ENCODE measurements at places on chromosomes 2 and 18.

DNA sequence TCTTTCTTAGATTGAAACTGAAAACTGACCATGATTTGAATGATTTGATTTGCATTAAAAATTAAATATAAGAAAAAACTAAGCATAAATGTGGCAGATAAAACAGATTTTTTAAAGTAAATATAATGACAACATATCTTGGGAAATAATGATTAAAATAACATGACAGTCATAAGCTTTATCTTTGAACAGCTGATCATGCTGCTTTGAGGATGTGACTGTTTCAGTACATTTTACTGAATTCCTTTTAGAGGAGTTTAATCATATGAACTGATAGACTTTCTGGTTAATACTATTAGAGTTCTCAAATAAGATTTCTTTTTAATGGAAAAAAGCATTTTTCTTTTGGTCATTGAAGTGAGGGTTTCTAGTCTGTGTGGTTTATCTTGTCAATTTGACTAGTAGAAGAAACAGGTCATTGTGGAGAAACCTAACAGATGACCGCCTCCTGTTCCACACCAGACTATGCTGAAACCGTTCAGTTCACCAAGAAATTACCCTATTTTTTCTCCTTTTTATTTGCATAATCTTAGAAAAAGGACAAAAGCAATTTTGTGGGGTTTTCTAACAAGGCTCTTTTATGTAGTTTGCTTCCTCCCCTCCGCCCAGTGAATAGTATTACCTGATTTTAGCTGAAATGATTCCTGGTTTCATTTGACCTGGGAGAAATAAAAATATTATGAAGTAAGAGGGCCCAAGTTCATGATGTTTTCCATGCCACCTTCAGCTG lies 262.1 kb downstream of the PTGR3 start:
- no peak for DNase-seq

- no peak for DNase-seq
Observed at GRCh38 chr2:165645930-165646831, 147.9 kb downstream of the GALNT3 start.

GRCh38 chr2:42086500-42086953 lies 38.7 kb downstream of the PKDCC start:
- peak; percentile 23 for DNase-seq

- DNase-seq: no peak
Observed at GRCh38 chr2:13950761-13951160, 681.8 kb upstream of the LRATD1 start.

DNA sequence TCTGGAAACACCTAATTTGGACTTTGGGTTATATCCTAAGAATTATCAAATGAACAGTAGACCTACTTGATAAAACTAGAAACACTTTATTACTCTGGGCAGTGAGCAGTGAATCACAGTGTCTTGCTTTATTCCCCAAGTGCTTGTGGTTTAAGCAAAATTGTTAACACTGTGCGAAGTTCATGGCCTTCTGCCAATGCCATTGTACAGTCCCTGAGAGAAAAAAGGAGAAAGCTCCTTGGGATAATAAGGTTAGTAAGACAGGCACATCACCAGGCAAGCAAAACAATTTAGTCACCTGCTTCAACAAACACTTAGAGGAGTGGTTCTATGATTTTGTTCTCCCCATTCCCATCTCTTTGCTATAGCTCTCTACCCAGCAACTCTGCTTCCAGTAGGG lies 39.8 kb downstream of the ADCYAP1 start:
- DNase-seq: no peak

DNA sequence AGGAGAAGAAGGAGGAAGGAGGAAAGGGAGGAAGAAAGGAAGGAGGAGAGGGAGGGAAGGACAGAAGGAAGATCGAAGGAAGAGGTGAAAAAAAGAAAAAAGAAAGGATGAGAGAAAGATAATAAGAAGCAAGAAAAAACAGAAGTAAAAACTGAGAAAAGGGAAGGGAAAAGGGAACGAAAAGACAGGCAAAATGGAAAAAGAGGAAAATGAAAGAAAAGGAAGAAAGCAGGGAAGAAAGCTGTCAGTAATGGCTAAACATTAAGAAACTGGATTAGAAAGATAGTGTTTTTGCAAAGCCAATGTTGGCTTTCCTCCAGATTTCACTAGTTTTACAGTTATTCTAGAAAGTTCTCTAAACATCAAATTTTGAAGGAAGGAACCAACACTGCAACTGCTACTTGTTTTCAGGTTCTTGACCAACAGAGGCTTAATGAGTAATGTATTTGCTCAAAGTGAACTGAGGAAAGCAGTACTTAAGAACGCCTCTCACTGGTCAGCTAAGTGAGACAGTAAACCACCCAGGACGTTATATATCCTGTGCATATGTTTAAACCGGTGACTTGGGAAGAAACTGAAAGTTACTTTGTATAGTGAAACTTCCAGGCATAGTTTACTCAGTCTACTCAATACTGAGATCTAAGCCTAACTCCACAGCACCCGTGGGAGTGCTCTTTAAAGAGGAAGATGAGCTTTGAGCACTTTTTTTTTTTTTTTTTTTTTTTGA lies 286.2 kb upstream of the TRIB2 start:
- no peak for DNase-seq

DNA sequence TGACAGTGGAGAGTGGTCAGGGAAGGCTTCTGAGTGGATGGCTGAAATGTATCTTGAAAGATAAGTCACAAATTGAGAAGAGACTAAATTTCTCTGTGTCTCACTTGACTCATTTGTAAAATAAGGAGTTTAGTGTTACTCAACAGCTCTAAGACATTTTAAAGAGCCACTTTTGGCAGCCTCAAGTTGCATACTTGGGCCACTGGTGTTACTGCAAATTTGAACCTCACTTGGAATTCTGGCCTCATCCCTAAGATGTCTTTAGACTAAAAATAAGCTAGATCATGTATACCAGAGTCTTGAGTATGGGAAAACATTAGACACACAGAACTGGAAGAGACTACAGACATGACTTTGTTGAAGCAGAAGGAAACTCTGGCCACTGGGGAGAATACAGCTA lies 4.5 kb upstream of the MTLN start:
- no peak for DNase-seq

GRCh38 chr18:65567372-65567771 lies 183.4 kb upstream of the CDH7 start:
- DNase-seq: no peak

DNA sequence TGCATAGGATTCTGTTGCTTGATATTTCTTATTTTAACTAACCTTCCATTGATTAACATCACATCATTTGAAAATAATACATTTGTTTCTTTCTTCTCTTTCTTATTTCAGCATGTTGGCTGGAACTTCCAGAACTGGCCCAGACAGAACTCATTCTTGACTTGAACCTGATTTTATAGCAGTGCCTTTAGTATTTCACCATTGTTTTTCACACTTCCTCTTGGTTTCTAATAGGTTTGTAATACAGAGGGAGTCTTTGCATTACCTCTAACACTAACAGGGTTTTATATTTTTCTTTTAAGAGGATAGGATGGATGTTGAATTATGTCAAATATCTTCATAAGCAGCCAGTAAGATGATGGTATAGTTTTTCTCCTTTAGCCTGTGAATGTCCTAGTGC lies 39.2 kb downstream of the SEMA4F start:
- DNase-seq: no peak

GRCh38 chr18:22591222-22591621 lies 173.5 kb upstream of the CTAGE1 start:
- DNase-seq: no peak

GRCh38 chr2:171365232-171365631 lies 68.6 kb downstream of the METTL8 start:
- DNase-seq: no peak

Data from NCI-H1930 (cell line).